ENCODE measurements at places on chromosomes 1 and 21.

GRCh38 chr1:225866061-225866837, 15.9 kb downstream of the TMEM63A start:
- no peak for DNase-seq

GRCh38 chr1:89615676-89616598, 17.0 kb upstream of the LRRC8C start:
- peak; percentile 5 for DNase-seq

DNA sequence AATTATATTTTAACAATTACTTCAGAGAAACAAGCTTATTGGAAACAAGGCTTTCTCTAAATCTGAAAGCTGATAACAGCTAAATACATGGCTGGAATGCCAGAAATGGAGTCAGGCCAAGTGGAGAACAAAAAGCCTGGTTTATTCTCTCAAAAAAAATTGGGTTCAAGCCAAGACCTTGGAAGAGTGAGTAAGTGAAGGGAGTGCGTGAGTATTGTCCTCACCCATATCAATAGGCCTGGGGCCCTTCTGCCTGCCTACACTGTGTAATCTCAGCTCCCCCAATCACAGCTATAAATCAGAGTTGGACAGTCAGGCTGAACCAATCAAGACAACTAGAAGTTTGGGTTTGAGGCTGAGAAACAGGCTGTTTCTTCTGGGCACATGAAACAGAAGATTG, 7.4 kb downstream of the KYAT3 start:
- peak; percentile 85 for DNase-seq

DNA sequence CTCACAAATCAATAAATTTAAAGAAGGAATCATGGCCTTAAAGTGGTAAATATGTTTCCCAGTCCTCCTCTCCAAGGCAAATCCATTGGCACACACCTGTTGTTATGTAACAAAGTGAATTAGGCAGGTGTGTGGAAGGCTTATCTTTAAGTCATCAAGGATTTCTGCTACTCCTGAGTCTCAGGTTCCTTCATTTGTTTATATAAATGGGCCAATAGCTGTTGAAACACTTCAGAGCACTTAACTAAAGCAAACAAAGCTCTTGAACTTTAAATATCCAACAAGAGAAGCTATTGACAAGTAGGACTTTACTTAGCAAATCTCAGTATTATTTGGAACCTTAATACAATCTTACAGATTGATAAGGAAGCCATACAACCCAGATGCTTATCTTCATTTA, 99.3 kb upstream of the ESRRG start:
- peak; percentile 49 for DNase-seq

DNA sequence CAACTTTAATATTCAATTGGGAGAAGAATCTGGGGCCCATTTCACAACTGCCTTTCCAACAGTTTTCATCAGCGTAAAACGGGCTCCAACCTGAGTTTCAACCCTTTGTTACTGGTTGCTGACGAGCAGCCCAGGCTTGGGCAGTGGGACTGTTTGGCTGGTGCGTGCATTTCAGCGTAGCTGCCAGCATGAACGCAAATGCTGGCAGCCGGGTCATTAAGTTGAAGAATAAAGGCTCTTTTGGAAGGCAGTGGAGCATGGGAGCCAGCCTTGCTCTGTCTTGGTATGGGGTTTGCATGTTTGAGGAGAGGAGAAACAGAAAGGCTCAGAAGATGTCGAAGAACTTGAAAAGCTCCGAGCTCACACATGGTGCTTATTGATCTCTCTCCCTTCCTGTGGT, 40.7 kb downstream of the WDR3 start:
- peak; percentile 50 for DNase-seq

All from NCI-H345 (cell line).